ENCODE measurements at places on chromosomes 5 and 9.

- no peak for DNase-seq
These were observed 536.5 kb downstream of the CDK5RAP2 start for GRCh38 chr9:120043448-120043847.

- DNase-seq: no peak
These were observed 153.5 kb downstream of the RAPGEF6 start for GRCh38 chr5:131481569-131481968.

DNA sequence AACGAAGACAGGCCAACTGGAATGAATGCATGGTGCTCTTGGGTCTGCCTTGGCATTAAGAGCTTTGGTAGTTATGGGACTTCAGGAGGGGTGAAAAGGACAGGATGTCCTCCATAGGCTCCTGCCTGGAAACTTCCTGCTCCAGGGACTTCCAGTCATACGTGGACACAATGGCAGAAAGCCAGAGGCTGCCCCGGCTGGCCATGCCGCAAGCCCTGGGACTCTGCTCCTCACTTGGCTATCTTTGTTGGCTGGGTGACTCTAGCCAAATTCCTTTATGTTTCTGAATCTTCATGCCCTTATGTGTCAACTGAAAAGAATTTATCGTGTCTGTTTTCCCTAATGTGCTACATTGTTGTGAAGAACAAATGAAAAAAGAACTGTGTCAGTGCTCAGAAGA is 136.9 kb downstream of the SIL1 start:
- peak; percentile 52 for DNase-seq

GRCh38 chr5:58133631-58134296 is 326.1 kb downstream of the PLK2 start:
- DNase-seq: no peak

DNA sequence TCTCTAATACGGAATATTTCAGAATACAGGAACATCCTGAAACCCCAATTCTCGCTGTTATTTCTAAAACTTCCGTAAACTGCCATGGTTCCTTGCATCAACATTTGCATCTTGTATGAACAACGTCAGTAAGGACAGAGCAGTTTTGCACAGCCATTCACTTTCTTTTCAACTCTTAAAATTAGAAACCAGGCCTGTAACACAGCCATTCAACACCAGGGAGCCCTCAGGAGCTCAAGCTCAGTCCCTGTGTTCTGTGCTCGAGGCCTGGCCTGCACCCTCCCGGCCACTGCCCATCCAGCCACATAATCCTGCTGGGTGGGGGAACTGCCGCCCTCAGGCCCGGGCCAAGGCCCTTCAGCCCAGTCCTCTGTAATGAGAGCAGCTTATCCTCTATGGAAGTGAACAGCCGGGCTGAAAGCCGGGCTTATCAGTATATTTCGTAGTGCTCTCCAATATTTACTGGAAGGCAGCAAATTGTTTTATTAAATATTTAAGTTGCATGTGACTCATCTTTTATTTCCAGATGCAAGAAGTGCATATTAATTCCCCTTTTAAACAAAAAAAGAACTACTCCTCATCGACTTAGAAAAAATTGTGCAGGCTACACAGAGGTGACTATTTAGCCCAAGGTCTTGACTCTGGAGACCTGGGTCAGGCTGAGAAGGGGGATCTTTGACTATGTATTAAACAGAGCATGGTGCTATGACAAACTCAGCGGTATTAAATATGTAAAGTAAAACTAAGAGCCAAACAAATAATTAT is 33.2 kb upstream of the SLC6A3 start:
- no peak for DNase-seq

DNA sequence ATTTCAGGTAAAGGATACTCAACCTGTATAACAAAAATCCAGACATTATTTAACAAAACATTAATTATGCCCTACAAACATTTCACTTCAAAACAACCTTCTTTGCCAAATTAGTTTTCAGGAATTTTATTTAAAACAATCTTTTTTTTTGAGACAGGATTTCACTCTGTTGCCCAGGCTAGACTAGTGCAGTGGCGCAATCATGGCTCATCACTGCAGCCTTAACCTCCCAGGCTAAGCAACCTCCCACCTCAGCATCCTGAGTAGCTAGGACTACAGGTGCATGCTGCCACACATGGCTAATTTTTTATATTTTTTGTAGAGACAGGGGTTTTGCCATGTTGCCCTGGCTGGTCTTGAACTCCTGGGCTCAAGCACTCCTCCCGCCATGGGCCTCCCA is 3.9 kb downstream of the FNIP1 start:
- no peak for DNase-seq

GRCh38 chr5:151490627-151491026 is 43.2 kb downstream of the SLC36A1 start:
- no peak for DNase-seq

DNA sequence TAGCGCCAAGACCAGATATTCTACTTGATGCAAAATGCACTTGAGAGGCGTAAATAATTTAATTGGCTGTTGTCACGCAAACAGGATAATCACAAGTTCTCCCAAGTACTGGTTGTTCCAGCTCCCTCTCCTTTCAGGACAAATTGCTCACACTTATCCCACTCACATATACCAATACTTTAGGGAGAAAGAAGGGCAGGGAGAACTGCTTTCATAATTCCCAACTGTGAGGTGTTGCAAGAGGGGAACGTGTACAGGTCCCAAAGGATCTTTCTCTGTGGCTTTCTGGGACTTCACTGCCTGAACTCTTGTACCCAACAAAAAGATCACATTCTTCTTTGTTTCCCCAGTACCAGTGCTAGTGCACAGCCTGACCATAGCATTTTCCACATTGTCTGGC is 21.5 kb upstream of the TGFBI start:
- DNase-seq: peak; percentile 79

DNA sequence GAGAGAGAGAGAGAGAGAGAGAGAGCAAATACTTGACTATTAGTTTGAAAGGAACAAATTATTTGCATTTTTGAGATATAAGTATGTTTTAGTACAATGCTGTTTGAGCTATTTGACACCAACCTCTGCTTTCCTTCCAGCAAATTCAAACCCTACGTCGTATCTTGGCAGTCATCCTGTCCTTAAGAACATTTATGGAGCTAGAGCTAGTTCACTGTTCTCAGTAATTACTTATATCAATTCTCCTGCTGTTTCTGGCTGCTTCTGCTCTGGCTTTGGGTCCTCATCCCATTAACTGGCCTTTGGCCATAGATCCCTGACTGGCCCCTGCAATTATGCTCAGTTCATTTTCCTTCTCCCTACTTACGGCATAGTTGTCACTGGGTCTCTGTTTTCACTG is 19.9 kb upstream of the ERAP2 start:
- DNase-seq: no peak

GRCh38 chr9:134872482-134873231 is 8.0 kb upstream of the FCN2 start:
- DNase-seq: no peak
